ENCODE measurements at places on chromosomes 1 and 21.

GRCh38 chr1:84289169-84289785 is 12.2 kb upstream of the SAMD13 start:
- no peak for DNase-seq

DNA sequence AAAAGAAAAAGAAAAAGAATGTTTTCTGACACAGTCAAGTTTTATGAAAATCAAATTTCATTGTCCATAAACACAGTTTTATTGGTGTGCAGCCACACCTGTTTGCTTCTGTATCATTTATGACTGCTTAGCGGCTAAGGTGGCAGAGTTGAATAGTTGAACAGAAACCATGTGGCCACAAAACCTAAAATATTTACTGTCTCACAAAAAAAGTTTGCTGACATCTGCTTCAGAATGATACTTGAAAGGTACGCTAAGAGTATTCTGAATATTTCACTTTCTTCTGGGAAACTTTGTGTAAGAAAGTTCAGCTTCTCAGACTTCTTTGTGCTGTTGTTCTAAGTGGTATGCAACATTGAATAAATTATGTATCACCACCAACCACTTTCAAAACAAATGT is 6.2 kb downstream of the KCNK1 start:
- no peak for DNase-seq

- DNase-seq, result no peak
Observed at GRCh38 chr1:51664421-51665240, 47.7 kb downstream of the OSBPL9 start.

GRCh38 chr1:112896783-112897182 is 59.2 kb downstream of the SLC16A1 start:
- DNase-seq, result no peak

- DNase-seq, result no peak
Observed at GRCh38 chr1:173423291-173423690, 53.8 kb upstream of the PRDX6 start.
